Amygdala (tissue), 56 donors: ENCODE measurements at places on chromosomes 5 and 9.

DNA sequence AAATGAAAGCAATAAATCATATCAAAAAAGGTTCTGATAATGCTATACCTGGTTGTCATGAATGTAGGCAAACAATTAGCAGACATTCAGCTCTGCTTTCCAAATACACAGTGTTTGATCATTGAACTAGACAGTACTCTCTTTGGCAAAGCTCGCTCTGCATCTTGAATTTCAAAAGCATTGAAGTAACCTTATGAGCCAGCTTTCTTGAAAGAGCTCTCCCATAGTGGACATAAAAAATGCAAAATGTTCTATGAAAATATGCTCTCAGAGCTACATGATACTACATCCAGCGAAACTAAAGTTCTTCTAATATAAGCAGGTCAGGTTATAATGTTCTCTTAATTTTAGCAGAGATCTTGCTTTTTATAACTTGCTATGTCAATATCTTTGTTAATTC is 533.4 kb downstream of the CSNK1G3 start:
- no peak for DNase-seq

GRCh38 chr9:17905366-17905765 is 326.5 kb downstream of the SH3GL2 start:
- DNase-seq, result no peak

- no peak for DNase-seq
These were observed 31.6 kb upstream of the LECT2 start for GRCh38 chr5:135986401-135986800.

- DNase-seq, result no peak
These were observed 44.5 kb upstream of the CDH6 start for GRCh38 chr5:31148959-31149475.

- DNase-seq, result no peak
These were observed 1239.1 kb downstream of the CDH12 start for GRCh38 chr5:21613971-21614488.

DNA sequence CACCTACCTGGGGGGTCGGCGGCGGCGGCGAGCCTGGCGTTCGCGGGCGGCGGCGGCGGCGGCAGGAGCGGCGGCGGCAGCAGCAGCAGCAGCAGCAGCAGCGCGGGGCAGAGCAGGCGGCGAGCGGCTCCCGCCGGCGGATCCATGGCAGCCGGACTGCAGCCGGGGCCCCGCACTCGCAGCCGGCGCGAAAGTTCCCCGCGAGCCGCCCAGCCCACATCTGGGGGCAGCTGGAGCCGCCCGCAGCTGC is 153 bp downstream of the ADAMTS2 start:
- DNase-seq, result no peak

- DNase-seq, result no peak
These were observed 89.6 kb upstream of the BASP1 start for GRCh38 chr5:17127743-17128231.

DNA sequence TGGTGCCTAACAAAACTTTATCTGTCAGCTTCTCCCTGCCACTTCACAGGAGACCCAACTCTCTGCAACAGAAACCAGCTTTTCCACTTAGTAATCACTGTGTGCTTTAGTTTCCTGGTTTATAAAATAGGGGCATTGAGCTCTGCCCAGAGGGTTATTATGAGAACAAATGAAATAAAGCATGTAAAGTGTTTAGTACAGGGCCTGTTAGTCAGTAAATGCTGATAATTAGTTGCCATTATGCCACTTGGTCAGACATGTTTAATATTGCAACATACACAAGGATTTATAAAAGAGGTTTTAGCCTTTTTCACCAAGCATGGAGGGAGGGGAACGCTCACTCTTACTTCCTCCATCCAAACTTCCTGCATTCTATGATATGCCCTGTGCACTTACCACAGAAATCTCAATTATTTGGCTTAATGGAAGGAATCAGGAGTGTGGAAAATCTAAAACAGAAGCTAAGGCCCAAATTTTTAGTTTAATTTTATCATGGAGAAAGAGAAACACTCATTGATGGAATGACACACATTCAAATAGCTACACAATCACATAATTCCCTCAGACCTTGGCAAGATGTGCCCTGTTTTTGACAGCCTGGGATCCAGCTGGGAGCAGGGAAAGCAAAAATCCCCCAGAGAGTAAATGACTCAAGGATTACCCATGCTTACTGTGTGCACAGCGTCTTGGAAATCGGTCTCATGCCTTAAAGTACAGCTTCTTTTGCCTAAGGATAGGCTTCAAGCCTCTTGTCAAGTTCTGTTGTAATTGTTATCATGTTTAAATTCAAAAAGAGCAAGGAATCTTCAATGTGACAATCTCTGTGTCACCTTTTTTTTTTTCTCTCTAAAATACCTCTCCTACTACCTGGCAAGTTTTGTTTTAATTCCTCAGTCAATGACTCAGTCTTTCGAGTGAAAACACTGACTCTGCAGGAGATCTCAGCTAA is 34.0 kb downstream of the ZNF474 start:
- DNase-seq, result no peak

DNA sequence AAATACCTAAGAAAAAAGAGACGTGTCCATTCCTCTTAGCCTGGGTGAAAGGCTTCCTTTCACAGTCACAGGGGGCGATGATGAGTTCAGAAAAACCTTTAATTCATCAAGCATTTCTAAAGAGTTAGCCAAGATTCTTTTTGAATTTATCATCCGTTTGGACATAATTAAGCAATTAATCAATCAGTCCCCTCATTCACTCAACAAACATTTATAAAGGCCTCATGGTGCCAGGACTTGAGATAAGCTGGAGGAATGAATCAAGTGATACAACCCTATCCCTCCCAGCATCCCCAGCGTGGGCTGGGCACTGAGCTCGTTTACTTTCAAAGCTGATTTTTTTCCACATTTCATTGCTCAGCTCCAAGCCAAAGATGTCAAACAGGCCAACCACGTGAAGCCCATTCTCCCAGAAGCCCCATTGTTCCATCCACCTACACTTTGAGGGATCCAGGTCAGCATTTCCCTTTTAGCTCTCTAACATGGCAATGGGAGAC is 140.5 kb downstream of the SLIT3 start:
- DNase-seq, result no peak

GRCh38 chr5:127810017-127810416 is 106.8 kb downstream of the CCDC192 start:
- DNase-seq, result no peak

DNA sequence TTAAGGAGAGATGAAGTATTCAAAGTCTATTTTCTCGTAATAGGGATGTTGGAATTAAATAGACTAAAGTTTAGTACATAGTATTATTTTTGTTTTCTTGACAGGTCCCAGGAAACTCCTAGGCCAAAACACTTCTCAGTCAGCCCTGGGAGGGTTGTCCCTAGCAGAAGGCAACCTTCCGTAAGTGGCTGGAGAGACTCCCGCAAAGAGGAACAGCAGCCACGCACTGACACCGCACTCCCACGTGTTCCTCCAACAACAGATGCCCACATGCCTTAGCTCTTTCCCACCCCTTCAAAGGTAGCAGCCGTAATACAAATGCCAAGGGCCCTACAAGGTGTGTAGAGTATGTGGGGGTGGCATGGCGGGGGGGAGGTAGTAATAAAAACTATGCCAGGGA is 28.4 kb downstream of the PCDHGC5 start:
- DNase-seq, result no peak

- DNase-seq, result no peak
These were observed 81.4 kb downstream of the EDIL3 start for GRCh38 chr5:84303315-84303714.

DNA sequence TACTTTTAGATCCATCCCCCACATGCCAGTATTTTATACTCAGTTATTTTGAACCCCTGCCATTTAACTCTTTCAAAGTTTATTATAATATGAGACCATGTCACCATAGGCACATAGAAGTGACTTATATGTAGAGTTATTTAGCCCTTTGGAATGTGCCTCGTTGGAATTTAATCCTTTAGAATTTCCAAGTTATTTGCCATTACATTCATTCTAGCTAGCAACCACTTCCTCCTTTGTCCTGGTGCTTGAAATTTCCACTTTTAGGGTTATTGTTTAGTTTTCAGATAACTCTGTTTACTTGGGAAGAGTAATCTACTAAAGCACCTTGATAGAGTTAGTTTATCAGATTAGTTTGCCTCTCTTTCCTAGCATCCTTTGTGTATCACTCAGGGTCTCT is 82.8 kb upstream of the TLE1 start:
- DNase-seq, result no peak

- DNase-seq, result no peak
These were observed 37.2 kb downstream of the RXRA start for GRCh38 chr9:134363450-134363849.

DNA sequence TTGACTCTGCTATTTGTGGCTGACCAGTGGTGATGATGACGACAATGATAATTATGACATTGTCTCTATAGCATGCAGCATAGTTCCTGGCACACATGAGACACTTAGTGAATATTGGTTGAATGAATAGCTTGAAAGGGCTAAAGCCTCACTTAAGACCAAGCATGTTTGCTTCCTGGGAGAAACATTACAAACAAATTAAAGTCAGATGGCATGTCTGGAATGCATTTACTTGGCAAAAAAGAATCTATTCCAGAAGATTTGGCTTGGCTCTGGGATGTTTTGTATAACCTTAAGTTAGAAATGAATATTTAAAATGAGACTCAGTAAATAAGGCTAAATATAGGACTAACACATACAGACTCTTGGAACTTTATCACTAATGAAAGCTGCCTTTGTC is 21.6 kb downstream of the GAS1 start:
- no peak for DNase-seq

DNA sequence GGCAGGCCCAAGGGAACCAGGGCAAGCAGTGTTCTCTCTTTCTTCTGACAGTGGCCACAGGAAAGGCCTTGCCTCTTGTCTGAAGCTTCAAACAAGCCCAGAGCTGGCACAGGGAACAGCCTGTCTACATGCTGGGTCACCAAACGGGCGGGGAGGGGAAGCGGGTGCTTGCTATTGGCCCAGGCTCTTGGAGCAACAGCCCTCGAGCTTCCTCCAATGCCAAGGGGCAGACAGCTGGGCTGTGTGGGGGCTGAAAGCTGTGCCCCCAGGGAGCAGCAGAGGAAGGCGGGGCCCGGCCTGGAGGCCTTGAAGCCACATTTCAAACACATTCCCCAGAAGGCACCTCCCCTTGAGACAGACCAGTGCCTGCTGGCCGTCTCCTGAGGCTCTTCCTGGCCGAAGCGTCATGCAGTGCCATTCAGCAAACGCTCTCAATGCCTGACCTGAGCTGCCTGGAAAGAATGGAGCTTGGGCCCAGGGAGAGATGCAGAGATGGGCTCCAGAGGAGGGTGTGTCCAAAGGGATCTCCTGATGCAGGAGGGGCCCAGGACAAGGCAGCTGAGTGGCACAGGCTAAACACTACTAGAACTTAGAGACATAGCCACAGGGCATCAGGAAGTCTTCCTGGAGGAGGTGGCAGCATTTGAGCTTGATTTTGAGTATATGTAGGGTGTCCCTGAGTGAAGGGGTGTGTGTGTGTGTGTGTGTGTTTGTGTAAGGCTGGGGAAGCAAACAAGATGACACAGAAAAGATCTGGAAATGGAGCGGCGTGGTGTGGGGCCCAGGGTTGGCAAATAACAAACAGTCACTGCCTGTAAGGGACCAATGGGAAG is 2.5 kb downstream of the FIBCD1 start:
- no peak for DNase-seq

DNA sequence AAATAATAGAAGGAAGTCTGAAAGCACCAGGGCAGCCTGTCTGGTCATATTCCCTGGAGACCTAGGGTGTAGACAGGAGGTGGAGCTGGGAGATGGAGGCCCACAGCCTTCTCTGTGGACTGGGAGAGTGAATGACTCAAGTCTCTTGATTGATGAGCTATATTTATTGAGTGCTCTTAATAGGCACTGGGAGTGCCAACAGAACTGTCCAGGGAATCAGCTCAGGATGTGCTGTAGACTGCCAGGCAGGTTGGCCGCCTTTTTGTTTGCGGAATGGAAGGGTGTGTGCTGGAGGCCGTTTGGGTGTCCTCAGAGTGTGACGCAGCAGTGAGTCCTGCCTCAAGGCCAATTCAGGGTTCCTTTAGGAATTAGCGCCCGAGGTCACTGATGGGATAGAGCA is 33.4 kb upstream of the POMT1 start:
- no peak for DNase-seq

DNA sequence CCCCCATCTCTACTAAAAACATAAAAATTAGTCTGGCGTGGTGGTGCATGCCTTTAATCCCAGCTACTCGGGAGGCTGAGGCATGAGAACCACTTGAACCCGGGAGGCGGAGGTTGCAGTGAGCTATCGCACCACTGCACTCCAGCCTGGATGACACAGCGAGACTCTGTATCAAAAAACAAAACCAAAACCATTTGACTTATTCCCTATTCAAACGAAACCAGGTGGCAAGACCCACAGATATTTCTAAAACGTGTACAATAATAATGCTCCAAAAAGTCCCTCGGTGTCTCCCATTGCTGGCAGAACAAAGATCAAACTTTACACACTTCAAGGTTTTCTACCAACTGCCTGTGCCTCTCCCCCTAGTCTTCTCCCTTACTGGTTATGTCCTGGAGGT is 29.8 kb downstream of the HMGCR start:
- no peak for DNase-seq

- DNase-seq, result no peak
These were observed 572.8 kb downstream of the CCDC171 start for GRCh38 chr9:16125629-16126028.

DNA sequence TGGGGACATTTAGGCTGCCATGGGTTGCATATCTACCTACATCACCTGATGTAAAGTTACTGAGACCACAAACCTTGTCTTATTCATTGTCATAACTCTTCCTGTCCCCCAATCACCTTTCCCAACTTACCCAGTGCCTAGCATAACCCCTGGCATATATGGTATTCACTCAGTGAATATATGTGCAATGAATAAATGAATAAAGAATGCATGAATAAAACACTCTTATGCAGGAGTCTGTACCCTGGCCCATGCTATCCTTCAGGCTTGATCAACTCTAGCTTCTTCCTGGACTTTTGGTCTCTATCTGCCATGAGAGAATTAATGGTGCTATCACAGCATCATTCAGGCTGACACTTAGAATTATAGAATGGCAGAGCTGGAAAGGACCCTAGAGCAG is 285.2 kb downstream of the SMARCA2 start:
- no peak for DNase-seq

DNA sequence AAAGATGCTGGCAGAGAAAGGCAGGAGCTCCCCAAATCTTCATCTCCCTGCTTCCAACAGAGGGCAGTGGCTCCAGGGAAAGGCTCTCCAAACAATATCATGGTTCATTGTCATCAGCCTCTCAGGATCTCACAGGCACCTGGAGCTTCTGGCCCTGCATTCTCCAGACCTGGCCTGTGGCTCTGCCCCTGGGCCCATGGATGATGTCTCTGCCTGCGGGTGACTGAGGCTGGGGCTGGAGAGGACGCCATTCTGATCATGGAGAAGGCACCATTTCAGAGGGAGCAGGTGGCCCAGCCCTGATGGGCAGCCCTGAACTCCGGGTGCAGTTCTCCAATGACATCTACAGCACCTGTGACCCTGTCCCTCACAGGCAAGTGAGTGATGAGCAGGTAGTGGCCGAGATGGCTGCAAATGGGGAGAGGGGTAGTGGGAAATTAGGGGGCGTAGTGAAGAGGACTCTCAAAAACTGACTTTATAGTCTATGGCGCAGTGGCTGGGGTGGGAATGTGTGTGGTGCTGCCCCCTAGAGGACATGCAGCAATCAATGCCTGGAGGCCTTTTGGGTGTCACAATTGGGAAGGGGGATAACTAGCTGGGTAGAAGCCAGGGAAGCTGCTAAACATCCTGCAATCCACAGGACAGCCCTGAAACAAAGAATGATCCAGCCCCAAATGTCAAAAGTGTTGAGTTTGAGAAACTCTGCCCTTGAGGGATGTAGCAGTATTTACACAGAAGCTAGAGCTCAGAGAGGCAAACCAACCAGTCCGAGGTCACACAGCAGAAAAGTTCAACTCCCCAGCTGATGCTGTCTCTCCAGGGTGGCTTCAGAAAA is 3.2 kb downstream of the SH3PXD2B start:
- no peak for DNase-seq
